PC-3 (cell line): ENCODE measurements at places on chromosomes 2 and 18.

DNA sequence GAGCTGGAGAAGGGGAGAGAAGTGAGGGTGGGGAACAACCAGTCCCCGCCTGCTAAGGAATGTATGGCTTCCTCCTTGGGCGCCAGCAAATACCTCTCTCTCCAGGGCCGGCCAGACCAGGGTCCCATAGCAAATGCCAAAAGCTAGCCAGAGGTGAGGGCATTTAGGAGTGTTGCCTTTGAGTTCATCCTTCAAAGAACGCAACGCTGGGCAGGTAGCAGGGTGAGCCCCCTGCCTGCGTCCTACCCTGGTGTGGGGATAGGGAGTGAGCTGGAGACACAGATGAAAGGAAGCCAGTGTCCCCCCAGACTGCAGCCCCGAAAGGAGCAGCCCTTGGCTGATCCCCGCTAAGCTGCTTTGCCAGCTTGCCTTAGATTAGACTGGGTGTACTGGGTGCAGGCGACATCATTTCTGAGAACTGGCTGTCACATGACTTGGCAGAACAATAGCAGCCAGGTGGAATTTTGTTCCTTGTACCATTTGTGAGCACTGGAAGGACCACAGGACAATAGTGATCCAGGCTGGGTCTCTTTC is 40.4 kb downstream of the KLHL29 start:
- no peak for DNase-seq

GRCh38 chr2:240556553-240557100 is 1.2 kb downstream of the ANKMY1 start:
- DNase-seq, result peak; percentile 36

GRCh38 chr18:71673498-71673897 is 870.6 kb downstream of the CBLN2 start:
- no peak for DNase-seq

- no peak for DNase-seq
Measured at GRCh38 chr2:13227578-13227977, 510.8 kb downstream of the TRIB2 start.

DNA sequence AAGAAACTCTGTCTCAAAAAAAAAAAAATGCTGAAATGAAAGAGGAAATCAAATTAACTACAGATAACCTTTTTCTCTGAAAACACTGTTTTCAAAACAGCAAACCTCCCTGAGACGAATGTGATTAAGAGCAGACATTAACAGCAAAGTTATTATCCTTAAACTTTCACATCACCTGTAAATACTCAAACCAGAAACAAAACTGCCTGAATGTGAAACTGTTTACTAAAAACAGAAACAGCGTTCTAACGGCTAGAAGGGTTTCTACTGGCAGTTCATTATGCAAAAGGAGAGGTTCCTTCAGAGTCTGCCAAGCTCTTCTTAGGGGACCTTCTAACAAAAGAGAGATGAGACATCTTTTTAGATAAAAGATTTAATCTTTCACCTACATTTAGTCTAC is 45.9 kb downstream of the PNO1 start:
- no peak for DNase-seq

GRCh38 chr2:206635015-206635414 is 7.3 kb upstream of the FAM237A start:
- no peak for DNase-seq

DNA sequence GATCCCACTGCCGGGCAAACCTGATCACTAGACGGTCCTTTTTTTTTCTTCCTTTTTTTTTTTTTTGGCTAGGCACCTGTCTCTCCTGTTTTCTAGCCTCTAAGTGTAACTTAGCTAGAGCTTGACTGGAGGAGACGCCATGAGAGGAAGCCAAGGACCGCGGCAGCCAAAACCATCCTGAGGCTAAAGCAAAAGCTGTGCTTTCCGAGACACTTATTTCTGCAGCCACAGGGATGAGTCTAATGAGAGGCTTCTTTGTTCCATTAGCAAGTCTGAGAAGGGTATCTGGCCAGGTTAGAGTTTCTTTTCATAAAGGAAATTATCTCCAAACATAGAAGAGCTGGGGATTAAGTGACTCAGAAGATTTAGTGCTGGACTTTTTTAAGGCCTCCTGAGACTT is 7.3 kb upstream of the CXCR4 start:
- no peak for DNase-seq

GRCh38 chr2:202450785-202451184 is 74.7 kb downstream of the BMPR2 start:
- DNase-seq, result no peak

DNA sequence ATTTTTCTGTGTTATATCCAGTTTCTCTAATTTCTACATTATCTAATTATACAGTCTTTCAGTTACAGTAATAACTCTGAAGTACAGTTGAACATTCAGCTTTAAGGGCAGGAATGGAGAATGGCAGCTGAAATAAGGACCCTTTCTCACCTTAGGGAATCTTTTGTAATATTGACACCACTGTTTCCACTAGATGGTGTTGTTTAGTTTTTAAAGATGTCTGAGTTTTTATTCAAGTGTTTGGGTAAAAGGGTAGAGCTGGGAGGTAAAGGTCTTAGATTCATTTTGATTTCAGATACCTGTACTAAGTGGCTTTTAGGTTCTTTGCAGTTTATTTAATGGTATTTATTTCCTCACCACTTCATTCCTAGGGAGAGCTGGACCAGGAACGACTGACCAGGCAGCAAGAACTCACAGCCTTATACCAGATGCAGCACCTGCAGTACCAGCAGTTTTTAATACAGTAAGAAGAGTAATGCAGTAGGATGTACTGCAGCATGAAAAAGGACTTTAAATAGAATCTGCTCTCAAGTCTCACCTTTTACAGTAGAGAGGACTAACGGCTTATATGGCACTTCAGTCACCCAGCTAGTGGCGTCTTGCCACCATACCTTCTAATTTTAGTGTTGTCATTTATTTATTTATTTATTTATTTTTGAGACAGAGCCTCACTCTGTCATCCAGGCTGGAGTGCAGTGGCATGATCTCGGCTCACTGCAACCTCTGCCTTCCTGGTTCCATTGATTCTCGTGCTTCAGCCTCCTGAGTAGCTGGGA is 33.2 kb upstream of the KCNJ13 start:
- DNase-seq, result no peak

DNA sequence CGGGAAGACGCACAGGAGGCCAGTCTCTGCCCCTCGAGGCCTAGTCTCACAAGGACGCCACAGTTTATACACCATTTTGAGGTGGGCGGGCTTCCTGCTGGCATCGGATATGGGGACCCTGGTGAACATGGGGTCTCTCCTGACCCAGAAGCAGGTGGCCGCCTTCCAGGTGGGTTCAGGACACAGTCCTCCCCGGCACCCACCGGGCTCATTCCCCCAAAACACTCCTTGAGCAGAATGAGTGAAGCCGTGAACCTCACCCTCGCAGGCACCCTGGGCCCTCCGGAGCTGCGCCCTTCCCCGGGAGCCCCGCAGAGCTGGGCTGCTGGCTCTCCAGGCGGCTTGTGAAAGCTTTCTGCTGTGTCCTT is 6.5 kb downstream of the NFATC1 start:
- DNase-seq, result no peak

GRCh38 chr2:39851651-39852110 is 72.6 kb upstream of the THUMPD2 start:
- DNase-seq, result peak; percentile 28

DNA sequence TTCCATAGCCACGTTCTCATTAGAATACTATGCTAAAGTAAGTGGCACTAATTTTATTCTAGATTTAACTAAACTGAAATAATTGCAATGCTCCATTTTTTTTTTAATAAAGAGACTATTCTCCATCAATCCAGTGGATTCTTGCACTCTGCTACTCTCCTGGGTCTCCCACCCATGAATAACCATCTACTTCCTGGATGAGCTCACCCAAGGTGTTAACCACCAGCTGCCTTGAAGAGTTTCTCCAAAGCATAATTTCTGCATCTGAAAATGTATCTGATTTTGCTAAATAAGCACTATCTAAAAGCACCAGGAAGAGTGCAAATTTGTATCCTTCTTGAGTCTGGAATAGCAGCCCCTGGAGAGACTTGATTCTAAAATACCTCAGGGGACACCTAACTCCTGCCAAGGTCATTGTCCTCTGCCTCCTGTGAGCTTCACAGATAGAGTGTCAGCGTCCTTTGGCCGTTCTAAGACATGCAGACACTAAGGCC is 41.6 kb upstream of the SH3BP4 start:
- no peak for DNase-seq

DNA sequence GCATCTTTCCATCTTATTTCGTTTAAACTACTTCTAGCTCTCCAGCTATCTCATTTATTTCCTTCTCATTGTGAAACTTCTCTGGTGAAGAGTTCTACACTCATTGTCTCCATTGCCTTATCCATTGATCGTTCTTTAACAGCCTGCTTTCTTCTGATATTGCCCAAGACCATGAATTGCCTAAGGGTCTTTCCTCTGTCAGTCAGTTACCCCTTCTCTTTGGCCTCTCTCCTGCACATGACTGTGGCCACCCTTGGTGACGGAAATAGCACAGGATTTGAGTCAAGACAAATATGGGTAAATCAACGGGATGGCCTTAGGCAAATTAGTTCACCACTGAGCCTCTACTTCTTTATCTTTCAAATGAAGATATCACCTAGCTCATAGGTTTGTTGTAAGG is 26.6 kb downstream of the NHEJ1 start:
- no peak for DNase-seq

DNA sequence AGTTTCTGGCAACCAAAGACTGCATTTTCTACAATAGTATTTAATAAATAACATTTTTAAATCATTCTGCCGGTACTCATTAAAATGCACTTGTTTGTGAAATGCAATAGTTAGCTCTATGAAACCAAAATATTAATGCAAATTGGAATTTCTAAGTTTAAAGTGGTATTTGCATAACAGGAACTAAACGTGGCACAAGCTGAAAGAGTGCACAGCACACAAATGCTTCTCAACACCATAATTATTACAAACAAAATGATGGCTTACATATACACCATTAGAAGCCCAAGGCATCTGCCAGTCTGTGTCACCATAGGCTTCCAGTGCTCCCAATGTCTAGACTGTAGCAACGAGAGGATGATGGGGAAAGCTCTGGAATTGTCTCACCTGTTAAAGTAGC is 280.5 kb downstream of the TCF4 start:
- DNase-seq, result no peak

DNA sequence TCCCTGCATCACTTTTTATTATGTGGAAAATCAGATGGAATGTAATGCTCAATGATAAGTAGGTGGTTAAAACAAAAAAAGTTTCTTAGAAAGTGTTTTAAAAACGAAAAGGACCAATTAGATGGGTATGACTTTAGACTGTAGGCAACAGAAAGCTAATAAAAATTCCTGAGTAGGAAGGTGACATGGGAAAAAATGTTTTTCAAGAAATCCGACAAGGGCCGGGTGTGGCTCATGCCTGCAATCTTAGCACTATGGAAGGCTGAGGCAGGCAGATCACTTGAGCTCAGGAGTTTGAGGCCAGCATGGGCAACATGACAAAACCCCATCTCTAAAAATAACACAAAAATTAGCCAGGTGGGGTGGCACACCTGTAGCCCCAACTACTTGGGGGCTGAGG is 126.1 kb downstream of the THADA start:
- peak; percentile 33 for DNase-seq

DNA sequence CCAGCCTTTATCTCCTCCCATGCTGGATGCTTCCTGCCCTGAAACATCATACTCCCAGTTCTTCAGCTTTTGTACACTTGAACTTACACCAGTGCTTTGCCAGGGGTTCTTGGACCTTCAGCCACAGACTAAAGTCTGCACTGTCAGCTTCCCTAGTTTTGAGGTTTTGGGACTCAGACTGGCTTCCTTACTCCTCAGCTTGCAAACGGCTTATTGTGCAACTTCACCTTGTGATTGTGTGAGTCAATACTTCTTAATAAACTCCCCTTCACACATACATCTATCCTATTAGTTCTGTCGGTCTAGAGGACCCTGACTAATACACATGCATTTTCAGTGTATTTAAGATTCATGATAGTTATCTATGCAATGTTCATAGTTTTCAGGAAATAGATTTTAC is 35.8 kb upstream of the ZNF804A start:
- DNase-seq, result peak; percentile 36

DNA sequence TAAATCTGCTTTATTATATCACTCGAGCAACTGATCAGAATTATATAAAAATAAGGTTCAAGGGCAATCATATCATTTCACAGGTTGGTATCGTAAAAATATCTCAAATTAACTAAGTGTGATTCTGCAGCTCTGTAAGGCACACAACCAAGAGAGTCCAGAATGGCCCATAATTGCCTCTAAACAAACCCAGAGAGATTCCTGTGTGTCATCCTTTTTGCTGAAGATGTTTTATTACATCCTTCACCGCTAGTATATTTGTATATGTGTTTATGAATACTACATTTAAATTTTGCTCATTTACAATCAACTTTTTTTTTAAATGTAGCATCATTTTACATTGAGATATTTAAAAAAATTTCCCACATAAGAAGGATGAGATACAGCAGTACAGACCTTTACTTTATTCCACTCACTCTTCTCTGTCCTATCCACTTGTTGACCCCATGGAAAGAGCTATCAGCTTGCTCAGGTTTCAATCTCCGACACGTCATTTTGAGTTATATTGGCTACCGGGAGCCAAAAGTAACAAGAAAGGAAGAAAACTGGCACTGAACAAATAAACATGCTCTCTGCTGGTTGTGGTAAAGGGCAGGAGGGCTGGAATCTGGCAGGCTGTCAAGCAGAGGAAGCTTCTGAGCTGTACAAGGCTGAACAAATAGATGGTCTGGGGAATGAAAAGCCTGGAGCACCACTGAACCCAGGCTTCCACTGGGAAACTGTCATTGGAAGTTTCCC is 23.1 kb downstream of the PLA2R1 start:
- peak; percentile 96 for DNase-seq

DNA sequence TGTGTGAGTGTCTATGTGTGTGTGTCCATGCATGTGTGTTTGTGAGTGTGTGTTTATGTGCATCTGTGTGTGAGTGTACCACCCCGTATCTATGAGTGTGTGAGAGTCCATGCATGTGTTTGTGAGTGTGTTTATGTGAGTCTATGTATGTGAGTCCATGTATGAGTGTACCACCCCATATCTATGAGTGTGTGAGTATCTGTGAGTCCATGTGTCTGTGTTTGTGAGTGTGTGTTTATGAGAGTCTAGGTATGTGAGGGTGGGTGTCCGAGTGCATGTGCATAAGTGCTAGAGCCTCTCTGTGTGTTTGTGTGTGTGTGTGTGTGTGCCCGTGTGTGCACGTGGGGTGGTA is 86.0 kb upstream of the ATG16L1 start:
- DNase-seq, result no peak

DNA sequence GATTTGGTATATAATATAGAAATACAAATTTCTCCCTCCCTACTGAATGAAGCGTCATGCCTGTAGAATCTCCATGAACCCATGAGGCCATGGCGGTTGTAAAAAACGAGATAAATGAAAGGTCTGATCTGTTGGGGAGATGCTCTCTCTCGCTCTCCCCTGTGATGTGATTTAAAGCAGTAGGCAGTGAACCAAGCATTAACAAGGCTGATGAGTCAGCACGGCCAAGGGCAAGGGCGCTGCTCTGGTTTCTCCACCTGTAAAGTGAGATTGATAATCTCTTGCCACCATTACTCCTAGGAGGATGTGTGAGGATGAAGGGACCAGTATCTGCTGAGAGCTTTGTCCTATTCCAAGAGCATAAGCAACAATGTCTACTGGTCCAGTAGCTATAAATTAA is 553.3 kb downstream of the CMPK2 start:
- no peak for DNase-seq
